ENCODE measurements at places on chromosomes 11 and 22.

DNA sequence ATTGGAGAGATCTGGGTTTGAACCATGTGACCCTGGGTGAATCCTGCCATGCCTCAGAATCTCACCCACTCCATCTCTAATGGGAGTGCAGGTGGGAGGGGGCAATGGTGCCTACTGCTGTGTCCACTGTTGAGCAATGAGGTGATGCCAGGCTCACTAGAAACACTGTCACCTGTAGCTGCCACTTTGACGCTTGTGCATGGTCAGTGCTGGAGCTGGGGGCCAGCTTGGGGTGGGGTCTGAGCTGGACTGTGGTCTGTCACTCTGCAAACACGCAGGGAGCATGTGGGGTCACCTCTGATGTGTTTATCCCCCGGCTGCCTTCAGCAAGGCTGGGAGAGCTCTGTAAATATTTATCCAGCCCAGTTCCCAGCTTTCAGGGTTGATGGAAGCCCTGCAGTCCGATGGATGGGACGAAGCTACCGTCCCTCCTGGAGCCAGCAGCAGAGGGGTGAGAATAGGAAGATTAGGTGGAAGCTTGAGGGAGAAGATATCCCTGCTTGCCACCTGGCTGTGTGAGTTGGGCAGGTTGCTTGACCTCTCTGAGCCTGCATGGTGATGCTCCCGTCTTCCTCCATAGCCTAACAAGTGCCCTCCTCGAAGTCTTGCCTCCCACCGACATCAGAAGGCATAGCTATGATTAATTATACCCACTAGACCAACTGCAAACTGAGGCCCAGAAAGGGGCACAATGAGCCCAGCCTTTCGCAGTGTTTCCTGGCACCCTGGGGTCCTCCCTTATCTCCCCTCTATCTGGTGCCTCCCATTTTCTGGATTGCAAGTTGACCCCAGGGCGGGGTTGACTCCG, 1.7 kb downstream of the MMP11 start:
- peaks cover 12% of the 10 kb centered on the region for H3K27me3 ChIP-seq
- DNase-seq = no peak
- no peak overlapping the region for H3K27ac ChIP-seq
- peak overlapping the region; percentile 67 for H3K4me3 ChIP-seq
- no peaks in the 10 kb centered on the region for H3K36me3 ChIP-seq
- no peaks in the 10 kb centered on the region for H3K4me1 ChIP-seq

DNA sequence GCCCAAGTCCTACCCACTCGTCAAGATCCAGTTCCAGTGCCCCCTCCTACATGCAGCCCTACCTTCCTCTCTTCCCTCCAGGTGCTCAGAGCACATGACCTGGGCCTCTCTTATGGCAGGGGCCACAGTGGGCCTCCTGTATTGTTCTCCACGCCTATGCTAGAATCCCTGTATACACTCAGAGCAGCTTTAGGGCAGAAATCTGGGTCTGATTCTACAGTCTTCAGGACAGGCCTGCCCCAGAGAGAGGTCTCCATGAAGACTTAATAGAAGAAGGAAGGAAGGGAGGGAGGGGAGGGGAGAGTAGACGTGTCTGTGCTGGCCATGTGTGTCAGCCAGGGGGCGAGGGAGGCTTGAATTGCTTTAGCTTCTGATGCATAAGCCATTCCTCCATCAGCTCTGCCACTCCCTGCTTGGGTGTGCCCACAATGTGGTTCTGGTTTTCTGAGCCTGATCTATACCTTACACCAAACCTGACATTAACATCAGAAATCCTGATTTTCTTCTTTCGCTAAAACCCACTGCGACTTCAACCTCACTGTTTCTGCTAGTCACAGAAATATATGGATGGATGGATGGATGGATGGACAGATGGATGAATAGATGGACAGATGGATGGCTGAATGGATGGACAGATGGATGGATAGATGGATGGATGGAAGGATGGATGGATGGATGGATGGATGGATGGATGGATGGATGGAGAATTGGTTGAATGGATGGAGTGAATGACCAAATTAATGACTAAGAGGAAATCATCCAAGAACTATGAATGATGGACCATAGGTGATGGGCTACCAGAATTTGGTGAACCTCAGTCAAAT, 56.6 kb upstream of the PRDM11 start:
- DNase-seq = peak; percentile 68
- peaks cover 11% of the 10 kb centered on the region for H3K4me1 ChIP-seq
- no peak overlapping the region for H3K27ac ChIP-seq

- H3K36me3 ChIP-seq = peaks cover 2% of the 10 kb centered on the region
- peak; percentile 28 for DNase-seq
- H3K27ac ChIP-seq = no peak overlapping the region
- H3K27me3 ChIP-seq = no peaks in the 10 kb centered on the region
Observed at GRCh38 chr11:71286701-71287643, 34.6 kb upstream of the SHANK2 start.

DNA sequence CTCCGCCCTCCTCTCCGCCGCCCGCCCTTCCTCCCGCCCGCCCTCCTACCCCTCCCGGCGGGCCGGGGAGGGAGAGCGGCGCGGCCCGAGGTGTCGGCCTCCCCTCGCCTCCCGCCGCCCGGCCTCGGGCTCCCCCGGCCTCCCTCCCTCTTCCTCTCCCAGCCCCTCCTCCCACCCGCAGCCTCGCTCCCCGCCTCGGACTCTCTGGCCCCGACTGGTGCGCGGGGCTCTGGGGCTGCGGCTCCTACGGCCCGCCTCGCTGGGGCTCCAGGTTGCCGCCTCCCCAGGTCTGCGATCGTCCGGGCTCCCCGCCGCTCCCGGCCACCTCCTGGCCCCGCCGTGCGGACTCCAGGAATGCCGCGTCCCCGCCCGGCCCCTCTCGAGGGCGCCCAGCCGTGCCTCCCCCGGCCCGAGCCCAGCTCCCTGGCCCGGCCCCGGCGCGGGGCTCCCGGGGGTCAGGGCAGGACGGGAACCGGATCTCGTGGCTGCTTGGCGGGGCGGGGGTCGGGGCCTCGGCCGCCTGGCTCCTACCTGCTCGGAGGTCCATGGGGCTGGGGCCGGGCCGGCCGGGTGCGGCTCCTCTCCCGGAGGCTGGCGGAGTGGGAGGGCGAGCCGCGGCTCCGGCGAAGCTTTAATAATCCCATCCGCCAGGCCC, at the start of gene CLCF1:
Gene CLCF1 (minus strand): TSS at position 606 of the 655 bp plus-strand sequence. CDS start 59 bp downstream, at position 547.
- DNase-seq = no peak
- H3K27me3 ChIP-seq = peaks cover 10% of the 10 kb centered on the region
- H3K36me3 ChIP-seq = no peaks in the 10 kb centered on the region
- no peak within 1 kb of the TSS for H3K27ac ChIP-seq
- peak within 1 kb of the TSS; percentile 74 for H3K4me3 ChIP-seq
- H3K4me1 ChIP-seq = peaks cover 7% of the 10 kb centered on the region

GRCh38 chr22:41976961-41977566, 7.8 kb downstream of the SEPTIN3 start:
- peaks cover 18% of the 10 kb centered on the region for H3K27me3 ChIP-seq
- H3K4me3 ChIP-seq = peak overlapping the region; percentile 81
- DNase-seq = no peak
- H3K36me3 ChIP-seq = peaks cover 3% of the 10 kb centered on the region

- peaks cover 3% of the 10 kb centered on the region for H3K36me3 ChIP-seq
- DNase-seq = no peak
- H3K27me3 ChIP-seq = no peaks in the 10 kb centered on the region
- no peak overlapping the region for H3K4me3 ChIP-seq
Observed at GRCh38 chr11:66595245-66595904, 2.4 kb downstream of the CCS start.
